SK-N-MC (cell line): ENCODE measurements at places on chromosomes 3 and 15.

GRCh38 chr3:38588371-38588971 is 61.0 kb downstream of the SCN5A start:
- DNase-seq: no peak

DNA sequence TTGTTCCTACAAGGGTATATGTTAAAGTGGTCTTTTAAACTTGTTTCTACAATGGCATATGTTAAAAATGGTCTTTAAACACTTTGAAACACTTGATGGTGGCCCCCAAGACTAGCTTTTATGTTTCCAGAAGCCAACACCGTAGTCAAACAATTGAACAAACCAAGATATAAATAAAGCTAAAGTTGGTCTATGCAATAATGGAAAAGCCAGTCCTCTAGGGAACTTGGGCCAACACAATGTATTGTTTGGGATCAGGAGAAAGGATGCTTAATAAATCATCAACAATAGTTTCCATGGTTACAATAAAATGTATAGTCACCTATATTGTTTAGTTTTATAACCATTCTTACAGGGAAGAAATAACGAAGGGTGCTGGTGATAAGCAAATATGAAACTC is 137.2 kb downstream of the RORA start:
- no peak for DNase-seq

GRCh38 chr3:12707449-12707848 is 43.5 kb upstream of the RAF1 start:
- no peak for DNase-seq

GRCh38 chr3:19399836-19400235 is 251.5 kb downstream of the KCNH8 start:
- no peak for DNase-seq

GRCh38 chr3:54538346-54538745 is 389.5 kb downstream of the LRTM1 start:
- DNase-seq: no peak

DNA sequence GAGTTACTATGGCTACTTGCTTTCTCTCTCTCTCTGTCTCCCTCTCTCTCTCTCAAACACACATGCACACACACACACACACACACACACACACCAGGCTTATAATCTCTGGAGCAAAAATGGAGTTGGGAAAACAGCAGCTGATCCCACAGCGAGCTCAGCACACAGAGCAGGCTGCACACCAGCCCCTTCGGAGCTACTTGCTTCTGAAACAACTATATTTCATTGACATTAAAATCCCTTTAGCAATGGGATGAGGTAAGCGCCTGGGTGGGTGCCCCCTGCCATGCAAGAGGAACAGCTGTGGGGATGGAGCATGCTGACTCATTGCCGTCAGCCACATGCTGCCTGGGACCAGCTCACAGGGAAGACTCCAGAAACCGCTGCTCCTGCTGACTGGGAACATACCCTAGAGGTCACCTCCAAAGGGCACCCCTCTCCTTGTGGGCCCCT is 45.7 kb downstream of the B3GNT5 start:
- peak; percentile 93 for DNase-seq

DNA sequence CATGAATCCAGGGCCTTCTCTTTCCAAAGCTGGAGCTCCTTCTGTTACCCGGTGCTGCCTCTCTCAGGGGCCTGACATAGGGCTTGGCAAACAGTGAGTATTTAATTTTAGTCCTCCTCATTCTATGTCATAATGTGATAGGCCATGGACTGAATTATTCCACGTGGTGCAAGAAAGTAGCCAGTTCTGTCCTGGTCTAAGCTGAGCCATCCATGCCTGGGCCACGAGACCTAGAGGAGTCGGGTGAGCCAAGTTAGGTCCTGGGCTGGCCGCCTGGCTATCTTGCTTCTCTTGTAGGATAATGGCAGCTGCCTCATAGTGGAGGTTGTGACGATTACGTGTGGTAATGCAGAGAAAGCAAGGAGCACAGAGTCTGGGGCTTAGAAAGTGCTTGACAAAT is 170.6 kb downstream of the FAM43A start:
- DNase-seq: no peak

GRCh38 chr15:57545995-57546394 is 45.7 kb upstream of the MYZAP start:
- DNase-seq: no peak

DNA sequence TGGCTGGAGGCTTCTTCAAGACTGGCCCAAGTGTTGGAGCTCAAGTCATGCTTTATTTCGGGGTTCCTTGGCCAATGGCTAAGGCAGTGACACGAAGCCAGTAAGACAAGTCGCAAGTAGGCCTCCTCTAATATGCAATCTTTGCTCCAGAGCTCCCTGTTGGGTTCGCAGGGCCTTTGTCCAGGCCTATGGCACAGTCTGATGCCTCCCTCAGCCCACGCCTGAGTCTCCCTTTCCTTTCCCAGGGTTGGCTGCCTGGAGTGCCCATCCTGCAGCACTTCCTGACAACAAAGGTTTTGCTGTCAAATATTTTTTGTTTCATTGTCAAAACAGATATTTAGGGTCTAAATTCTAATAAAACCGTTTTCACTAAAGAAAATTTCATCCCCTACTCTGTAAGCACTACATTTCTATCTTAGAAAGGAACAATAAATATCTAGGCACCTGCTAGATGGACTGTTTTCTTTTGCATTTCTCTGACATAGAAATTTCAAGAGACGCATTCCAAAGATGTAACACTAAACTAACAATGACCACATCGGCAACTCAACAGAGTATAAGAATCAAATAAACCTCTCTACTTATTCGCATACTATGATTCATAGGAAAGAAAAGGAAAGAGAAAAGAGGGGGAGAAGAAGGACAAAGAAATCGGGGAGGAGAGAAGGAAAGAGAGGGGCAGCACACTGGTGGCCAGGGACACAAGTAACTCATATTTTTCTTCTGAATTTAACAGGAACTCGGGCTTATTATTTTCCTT is 393.1 kb upstream of the ATP11B start:
- DNase-seq: no peak

- no peak for DNase-seq
Observed at GRCh38 chr15:80480909-80481308, 76.7 kb downstream of the ARNT2 start.

DNA sequence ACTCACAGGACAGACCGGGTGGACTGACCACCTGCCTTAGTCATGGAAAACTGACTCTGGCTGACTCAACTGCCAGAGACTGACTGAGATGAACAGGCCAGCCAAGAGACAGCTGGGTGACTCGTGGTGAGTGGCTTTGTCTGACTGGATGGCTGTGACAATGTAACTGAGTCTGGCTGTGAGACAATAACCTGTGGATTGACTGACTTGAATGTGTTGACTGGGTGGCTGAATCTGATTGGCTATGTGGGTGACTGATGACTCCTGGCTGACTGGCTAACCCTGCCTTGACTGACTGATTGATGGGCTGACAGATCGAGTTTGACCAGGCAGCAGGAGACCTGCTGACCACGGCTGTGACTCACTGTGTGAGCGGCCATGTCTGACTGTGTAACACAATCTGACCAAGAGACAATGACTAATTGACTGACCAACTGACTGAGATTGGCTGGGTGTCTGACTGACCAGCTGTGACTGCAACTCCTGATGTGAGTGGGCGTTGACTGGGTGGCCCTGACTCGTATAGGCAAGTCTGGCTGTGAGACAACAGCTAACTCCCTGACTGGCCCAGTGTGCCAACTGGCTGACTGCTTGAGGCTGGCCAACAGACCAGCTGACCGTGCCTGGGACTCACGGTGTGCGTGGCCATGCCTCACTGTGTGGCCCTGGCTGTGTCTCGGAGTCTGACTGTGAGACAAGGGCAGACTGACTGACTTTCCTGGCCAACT is 509.1 kb downstream of the SHQ1 start:
- DNase-seq: no peak

GRCh38 chr15:94246016-94246415 is 14.7 kb downstream of the MCTP2 start:
- no peak for DNase-seq

- DNase-seq: no peak
Observed at GRCh38 chr3:7328339-7328738, 467.4 kb downstream of the GRM7 start.

GRCh38 chr3:36992806-36993325 is at the start of gene EPM2AIP1:
Gene EPM2AIP1, minus strand, starts transcription at chr3:36993131. Its CDS starts 54 bp downstream, at chr3:36993077.
- no peak for DNase-seq

DNA sequence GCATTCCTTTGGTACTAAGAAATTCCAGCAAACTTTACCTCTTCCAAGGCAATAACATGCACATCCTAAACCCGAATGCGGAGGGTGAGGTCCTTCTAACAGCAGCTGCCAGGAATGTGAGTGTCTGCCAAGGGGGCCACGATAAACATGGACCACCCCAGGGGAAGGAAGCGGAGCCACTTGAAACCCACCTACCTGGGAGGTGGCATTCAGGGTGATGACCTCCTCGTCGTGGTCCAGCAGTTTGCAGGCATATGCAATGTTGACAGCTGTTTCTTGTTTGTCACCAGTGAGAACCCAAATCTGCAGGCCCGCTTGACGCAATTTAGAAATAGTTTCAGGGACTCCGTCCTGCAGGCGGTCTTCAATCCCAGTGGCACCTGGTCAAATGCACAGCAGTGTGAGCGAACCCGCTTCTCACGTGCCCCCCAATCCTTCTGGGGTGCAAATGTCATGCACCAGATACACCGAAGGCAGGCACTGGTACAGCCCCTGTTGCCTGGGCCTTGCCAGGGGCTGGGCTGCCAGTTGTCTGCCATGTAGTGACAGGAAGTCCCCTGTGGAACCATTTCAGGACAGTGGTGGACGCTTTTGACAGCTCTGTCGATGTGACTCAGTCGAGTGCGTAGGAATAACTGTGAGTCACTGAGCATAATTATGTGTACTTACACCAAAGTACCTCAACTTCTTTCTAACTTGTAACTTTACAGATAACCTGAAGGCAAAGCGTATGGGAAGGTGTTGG is 161.2 kb downstream of the ATP10A start:
- no peak for DNase-seq

- DNase-seq: no peak
Observed at GRCh38 chr3:132254076-132254755, 63.0 kb upstream of the ACP3 start.

DNA sequence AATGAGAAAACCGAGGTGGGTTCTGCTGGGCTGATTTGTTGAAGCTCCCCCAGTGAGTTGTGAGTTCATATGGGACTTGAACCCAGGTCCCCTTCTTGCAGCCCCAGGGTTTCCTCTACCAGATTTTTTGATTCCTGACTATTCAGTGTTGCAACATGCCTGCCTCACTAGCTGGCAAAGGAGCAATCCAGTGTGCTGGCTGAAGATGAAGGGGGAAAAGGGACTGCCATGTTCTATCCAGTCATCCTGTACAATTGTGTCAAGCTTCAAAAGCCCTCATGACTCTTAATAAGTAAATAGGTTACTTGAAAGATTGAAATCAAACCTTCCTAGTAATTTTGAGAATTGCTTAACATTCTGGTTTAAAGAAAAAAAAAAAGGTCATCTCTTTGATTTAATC is 211.5 kb upstream of the TP63 start:
- DNase-seq: no peak

DNA sequence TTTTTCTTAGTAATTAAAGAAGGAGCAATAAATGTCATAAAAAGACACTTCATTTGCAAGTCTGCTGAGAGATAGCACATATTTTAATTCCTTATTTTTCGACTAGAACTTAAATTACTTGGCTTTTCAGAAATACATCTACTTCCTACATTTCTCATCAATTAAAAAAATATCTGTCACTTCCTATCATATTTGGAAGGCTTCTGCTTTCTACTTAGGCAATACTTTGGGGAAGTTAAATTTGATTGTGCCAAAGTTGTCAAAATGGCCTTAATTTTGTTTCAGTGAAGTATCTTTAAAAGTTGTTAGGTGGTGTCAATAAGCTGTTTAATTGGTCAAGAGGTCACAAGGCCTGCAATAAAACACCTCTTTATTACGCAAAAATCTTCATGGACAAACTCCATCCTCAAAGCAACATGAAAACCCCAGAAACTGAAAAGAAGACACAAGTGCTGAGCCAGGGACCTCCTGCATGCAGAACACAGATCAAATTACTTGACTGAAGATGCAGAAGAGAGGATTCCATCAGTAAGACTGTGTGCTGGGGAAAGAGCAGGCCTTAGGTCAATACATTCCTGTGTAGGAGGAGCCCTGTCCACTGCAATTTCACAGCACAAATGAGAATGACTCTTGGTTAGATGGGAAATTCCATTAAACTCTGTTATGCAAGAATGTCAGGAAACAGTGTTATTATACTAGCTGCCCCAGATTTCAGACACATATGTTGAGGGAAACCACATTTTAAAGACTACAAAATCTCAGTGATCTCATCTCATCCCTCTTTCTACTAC is 48.0 kb upstream of the FSTL1 start:
- DNase-seq: no peak

- DNase-seq: no peak
Observed at GRCh38 chr3:76998555-76998954, 41.3 kb upstream of the ROBO2 start.

DNA sequence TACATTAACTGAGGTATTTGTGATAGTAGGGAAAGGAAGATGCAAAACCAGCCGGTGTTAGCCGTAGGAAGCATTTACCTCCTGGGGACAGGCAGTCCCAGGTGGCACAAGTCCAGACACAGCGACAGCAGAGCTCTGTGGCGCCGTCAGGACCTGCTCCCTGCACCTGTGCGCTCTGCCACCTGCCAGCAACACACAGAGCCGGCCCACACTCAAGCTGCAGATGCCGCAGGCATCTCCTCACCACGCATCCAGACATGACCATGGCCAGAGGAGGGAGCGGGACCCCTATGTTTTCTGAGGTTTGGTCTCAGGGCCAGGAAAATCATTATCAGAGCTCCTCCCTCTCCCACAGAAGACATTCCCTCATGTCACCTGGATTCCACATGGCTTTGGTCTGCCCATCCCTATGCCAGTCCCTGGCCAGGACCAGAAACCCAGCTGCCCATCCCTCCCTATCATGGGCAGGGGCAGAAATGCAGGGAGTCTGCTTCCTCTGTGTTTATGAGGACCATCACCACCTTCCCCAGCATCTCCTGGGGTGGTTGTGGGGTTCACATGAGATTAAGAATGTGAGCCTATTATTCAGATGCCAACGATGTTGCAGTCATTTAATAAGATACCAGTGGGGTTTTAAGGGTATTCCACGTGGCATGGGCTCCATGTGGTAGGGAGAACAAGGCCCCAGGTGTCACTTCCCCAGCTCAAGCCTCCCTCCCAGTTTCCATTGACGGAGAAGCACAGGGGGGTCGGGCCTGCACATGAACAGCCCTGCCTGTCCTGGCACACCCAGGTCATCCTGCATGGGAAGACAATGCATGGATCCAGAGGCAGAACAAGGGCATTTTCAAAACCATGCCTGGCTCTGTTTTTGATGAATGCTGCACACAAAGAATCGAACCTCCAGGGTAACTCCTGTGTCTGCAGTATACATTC is 251.1 kb downstream of the OCA2 start:
- DNase-seq: no peak

GRCh38 chr15:28004143-28005003 is 94.7 kb downstream of the OCA2 start:
- DNase-seq: no peak

GRCh38 chr15:40594429-40594836 is 384 bp downstream of the KNL1 start:
- no peak for DNase-seq
